T1000 (cell line): ENCODE measurements at places on chromosomes 1 and 21.
A peak's percentile ranks its signal among the peaks of the same experiment; 100 is the strongest.

DNA sequence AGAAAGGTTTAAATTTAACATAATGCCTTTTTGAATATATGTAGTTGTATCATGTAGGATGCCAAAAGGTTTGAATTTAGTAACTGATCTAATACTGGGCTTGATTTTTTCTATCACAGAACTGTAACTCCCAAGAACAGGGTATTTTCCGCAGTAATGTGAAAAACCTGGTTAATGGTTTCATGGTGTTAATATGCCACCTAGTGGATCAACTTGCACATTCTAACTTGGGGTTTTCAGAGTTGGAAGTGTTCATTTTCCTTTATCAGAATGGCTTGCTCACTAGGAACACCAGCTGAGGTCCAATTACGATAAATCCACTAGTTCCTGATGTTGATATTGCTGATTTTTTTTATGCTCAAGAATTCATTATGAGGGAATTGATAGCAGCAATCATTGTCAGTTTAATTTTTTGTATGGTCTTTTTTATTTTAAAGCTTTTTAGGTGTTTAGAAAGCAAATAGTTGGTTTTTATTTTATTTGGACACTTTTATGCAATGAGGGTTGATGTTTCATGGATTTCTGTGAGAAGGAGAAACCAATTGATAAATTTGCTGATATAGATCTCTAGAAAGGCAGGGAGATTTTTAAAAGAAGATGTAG is 157.2 kb downstream of the PLA2G4A start:
- DNase-seq: no peak

GRCh38 chr1:246117066-246117791 is 389.9 kb downstream of the SMYD3 start:
- no peak for DNase-seq

DNA sequence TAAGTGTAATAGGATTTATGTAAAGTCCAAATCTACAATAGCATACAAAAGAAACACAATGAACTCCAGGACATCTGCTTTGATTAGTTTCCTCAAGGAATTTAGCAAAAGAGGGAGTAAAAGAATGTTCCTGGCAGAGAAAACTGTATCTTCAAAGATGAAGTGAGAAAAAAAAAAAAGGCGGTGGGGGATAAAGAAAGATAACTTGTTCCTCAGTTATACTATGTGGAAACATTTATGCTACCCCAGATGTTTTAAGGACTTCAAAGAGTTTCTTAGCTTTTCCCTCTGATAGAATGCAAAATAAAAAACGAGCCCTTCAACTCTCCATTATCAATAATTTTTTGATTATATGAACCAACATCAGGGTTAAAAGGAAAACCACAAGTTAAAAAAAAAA is 908.9 kb upstream of the ADGRL2 start:
- no peak for DNase-seq

- no peak for DNase-seq
These were observed 638 bp upstream of the OLIG2 start for GRCh38 chr21:33025106-33025488.

DNA sequence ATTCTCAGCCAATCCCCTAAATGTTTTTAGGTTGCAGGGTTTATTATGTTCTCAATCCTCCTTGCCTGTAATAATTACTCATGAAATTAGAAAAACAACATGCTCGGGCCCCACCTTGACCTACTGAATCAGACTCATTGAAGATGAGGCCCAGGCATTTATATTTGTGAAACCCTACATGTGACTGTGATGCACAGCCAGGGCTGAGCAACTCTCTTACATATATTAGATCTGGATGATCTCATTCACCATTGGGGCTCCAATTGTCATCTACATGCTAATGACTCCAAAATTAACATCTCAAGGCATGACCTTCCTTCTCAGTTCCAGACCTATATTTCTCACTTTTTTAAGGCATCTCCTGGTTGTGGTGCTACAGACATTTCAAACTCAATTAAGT is 103.3 kb downstream of the WDR3 start:
- no peak for DNase-seq

- no peak for DNase-seq
These were observed 61.6 kb downstream of the S100B start for GRCh38 chr21:46543306-46543705.

- no peak for DNase-seq
These were observed 21.3 kb downstream of the MTHFR start for GRCh38 chr1:11784256-11784992.

DNA sequence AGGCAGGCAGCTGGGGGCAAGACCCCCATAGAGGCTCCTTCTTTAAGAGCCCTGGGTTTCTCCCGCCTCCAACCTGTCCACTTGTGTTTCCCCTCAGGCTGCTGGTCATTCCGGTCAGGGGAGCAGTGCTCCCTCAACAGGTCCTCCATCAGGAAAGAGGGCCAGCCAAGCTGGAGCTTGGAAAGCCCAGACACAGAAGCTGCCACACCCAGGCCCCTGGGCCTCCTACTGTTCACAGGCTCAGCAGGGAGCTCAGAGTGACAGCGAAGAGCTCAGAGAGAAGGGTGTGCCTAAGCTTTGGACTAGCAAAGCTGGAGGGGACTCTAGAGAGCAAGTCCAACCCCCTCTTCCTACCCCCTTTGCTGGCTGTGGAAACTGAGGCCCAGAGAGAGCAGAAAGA is 10.3 kb upstream of the CDCP2 start:
- no peak for DNase-seq

DNA sequence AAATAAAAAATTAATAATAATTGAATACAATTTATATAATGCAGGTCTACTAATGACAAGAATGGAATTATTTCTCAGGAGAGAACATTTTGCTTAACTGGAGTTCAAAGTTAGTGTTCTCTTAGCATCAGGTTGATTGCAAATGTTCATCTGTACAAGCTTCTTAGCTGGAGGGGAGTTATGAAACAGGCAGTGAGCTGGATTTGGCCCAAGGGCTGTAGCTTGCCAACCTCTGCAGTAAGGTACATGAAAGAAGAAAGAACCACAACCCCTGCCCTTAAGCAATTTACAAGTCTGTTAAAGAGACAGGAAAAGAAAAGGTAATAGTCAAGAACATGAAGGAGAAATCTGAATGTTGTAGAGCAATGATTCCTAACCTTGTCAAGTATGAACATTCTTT is 17.0 kb downstream of the LPGAT1 start:
- no peak for DNase-seq

DNA sequence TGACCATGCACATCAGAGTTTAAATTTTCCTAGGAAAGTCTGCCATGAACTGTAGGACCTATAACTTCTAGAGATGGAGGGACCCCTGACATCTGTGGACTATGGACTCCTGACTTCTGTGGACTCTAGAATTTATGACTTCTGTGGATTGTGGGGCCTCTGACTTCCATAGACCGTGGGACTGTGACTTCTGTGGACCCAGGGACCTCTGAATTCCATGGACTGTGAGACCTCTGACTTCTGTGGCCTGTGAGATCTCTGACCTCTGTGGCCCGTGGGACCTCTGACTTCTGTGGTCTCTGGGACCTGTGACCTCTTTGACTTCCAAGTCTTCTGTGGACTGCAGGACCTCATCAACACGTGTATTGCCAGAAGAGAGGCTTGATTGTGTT is 36.7 kb downstream of the PEX14 start:
- DNase-seq: no peak

- peak; percentile 96 for DNase-seq
These were observed 300.0 kb upstream of the VAMP3 start for GRCh38 chr1:7470904-7471638.

DNA sequence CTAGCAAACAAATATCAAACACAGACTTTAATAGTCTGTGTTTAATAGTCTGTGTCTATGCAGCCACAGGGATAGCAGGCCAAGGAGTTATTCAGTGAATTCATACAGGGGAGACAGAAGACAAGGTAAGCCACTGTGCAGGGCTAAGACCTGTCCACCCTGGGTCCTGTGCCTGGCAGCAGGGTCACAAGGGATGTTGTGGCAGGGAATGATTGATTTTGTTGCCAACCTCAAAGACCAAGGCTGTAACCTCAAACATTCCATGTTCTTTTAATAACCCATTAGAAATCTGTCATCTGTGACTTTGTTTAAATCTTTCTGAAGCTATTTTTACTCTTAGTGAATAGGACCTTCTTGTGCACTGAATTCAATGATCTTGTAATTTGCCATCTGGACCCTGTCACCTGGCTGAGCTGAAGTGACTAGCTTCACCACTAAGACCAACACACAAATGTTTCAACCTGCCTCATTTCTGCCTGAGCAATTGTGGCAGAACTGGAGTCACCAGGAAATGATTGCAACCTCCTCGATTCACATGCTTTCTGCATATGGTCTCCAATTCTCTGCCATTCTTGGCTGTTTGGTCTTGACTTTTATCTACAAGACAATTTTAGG is 154.2 kb downstream of the ASTN1 start:
- DNase-seq: no peak

DNA sequence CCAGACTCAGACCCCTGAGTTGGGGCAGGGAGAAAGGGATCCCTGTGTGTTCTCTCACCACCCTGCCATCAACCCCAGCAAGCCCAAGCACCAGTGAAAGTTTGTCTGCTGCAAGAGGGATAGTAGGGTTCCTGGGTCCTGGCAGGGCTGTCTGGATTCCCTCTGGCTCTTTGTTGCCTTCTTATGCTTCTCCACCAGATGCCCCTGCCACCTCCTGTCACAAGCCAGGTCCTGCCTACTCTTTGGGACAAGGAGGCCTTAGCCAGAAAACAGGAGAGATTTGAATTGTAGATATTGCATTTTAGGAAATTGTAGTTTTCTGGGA is 21.7 kb downstream of the UBE2T start:
- DNase-seq: no peak

DNA sequence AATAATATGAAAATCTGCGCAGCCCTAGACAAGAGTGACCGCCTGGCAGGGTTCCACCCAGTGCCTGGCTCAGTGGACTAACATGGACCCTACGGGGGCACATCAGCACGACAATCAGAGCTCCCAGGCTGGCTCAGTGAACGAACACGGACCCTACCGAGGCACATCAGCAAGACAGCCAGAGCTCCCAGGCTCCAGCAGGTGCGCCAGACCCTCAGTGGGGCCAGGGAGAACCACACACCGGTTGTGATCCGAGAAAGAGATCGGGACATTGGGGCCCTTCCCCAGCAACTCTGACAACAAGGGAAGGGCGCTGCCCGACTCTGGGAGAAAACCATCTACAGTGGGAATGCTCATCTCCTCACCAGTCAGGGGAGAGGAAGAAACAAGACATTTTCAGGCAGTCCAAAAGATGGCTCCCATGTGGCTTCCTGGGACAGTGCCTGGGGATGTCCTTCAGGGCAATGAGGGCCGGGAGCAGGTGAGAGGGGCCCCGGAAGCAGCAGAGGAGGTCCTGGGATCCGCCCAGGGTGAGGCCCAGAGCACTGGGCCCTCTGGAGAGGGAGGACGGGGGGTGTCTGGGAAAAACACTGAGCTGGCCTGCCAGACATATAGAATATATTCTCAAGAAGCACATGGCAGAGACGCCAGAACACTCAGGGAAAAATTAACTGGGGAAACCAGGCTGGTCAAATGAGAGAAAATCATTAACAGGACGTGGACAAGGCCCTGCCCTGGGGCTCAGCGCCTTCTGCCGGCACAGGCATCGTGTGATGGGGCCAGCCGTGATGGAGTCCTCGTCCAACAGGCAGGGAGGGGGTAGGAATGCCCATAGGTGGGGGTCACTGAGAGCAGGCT is 4.8 kb downstream of the ARHGEF16 start:
- no peak for DNase-seq

DNA sequence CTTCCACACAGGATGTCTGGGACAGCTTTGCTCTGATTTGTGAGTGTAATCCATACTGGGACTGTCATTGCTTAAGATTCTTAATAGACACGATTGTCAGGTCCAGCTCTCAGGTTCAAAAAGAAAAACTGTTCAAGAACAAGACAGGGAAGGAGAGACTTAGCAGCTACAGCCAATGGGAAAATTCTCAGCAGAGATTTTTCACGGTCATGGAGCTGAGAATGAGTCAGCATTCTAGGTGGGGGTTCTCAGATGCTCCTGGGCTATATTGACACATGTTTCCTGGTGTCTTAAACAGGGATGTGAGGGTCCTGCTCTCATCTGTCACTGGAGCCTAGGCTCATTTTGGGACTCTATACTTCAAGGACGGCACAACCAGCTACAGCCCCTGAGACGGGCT is 318.3 kb downstream of the RRAGC start:
- DNase-seq: no peak

- DNase-seq: no peak
These were observed 8.6 kb downstream of the NIPAL3 start for GRCh38 chr1:24424207-24424606.

- no peak for DNase-seq
These were observed 9.5 kb downstream of the DPT start for GRCh38 chr1:168719306-168720111.

DNA sequence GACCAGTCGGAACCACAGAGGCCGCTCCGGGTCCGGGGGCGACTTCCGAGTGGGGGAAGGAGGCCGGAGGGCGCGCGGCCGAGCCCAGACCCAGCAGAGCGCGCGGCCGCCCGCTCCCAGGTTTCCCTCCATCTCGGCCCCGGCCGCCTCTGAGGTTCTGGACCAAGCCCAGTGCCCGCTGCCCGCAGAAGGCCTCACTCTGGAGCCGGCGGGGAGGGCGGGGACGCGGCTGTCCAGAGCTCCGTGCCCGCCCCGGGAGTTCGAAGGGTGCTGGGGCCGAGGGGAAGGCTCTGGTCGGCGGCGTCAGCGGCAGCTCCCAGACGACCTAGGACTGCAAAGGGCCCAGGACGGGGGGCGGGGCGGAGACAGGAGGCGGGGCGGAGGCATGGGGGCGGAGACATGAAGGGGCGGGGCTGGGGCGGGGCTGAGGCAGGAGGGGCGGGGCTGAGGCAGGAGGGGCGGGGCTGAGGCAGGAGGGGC is 48.0 kb upstream of the SLC19A1 start:
- no peak for DNase-seq

GRCh38 chr1:224168859-224169380 is 14.1 kb upstream of the DEGS1 start:
- peak; percentile 23 for DNase-seq

DNA sequence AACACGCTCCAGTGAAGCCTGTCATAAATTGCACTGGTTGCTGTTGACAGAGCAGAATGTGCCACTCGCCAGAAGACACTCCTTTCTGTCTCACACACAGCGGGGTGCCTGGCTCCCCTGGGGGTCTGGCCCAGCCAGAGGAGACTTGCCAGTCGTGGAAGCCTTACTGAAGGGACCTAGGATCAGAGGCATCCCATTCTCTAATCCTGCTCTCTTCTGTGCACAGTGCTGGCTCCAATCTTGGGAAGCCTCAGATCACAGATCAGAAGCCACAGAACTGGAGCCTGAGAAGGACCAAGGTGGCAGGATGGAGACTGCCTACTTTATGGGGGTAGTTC is 1.4 kb downstream of the SLC9A1 start:
- DNase-seq: no peak

DNA sequence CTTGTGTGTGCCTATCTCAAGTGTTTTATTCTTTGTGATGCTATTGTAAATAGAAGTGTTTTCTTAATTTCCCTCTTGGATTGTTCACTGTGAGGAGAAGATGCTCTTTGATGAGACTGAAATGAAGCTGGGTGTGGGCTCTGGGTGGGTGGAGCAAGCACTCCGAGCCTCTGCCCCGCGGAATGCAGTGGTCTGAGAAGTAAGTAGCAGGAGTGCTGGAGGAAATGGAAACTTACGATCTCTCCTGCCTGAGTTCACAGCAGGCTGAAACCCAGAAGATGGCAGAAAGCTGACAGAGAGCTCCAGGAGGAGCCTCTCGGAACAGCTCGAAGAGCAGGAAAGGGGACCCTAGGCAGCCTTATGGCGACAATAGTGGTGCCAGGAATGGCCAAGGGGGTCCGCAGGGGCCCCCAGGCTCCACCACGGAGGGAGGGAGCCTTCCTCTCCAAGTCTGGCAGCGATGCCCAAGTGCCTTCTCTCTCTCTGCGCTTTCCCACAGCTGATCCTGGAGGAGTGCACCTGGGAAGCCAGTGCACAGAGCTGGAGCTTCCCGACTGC is 126.8 kb upstream of the COL6A1 start:
- no peak for DNase-seq

- DNase-seq: no peak
These were observed 777 bp downstream of the LRRC41 start for GRCh38 chr1:46302641-46303037.
